Activated CD8-positive, alpha-beta memory T cell treated with anti-CD3 and anti-CD28 coated beads for 24 hours (primary cell): ENCODE measurements at places on chromosomes 4 and X.

- DNase-seq, result no peak
Observed at GRCh38 chr4:52864793-52865192, 2.7 kb downstream of the RASL11B start.

DNA sequence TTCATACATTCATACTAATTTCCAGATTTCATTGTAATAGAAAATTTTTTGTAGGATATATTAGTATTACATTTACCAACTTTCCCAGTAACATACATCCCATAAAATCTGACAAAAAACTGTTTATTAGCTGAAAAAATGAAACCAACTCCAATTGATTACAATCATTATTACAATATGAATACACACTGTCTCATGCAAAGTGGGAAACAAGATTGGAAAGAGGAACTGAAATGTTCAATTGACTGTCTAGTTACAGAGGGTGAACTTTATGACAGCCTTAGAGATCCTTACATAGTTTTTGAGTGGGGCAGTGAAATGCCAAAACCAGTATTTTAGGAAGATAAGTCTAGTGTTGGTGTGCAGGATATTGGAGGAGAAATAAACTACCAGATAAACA lies 2.3 kb upstream of the AMBN start:
- DNase-seq, result no peak

DNA sequence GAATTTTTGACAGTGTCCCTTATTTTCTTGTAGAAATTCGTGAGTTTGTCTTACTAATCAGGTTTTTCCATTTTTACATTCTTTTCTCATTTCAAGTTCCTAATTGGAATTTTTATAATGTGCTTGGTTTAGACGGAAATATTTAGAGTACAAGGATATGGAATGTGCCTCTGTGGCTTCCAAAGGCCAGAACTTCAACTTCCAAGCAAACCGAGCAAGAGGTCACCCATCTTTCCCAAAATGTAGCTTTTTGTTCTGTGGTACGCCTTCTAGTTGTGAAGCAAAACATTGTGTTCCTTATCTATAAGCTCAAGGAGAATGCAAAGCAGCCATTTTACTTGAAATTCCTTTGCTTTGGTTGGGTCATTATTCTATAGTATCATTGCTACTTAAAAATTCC lies 212.8 kb upstream of the PACRGL start:
- no peak for DNase-seq

- DNase-seq, result no peak
Observed at GRCh38 chrX:29555465-29556091, 659.8 kb upstream of the MAGEB2 start.

- no peak for DNase-seq
Observed at GRCh38 chr4:30727409-30727808, 7.2 kb downstream of the PCDH7 start.

- no peak for DNase-seq
Observed at GRCh38 chr4:33054161-33054560, 2334.0 kb downstream of the PCDH7 start.

DNA sequence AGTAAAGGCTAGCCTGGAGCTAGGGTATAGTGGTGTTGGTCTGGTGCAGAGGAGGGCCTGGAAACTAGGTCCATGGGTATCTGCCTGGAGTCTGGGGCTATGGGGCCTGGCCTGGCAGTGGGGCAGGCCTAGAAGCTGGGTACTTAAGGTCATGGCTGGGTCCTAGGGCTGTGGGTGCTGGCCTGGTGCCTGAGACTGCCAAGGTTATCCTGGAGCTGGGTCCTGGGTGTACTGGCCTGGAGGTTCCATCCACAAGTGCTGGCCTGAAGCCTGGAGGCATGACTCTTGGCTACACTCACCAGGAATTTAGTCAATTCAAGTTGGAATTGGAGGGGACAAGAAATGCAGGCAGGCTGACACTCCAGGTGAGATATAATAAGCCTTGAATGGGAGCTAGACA lies 108.4 kb upstream of the ZCCHC13 start:
- DNase-seq, result no peak

DNA sequence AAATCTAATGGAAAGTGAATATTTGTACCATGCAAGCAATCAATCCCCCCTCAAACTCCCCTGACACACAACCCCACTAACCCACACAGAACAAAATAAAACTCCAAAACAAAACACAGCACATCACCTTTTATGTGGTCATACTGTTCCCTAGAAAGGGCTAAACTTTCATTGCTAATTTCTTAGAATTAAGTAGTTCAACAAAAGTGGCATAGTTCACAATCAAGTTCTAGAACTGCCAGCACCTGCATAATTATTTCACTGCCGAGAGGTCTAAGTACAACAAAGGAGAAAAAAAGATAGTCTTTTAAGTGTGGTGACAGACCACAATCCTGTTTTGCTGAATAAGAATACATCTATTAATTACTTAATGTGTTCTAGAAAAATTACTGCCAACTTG lies 58.8 kb downstream of the AMMECR1 start:
- no peak for DNase-seq
